ENCODE measurements at places on chromosomes 1 and 21.

GRCh38 chr1:92989936-92990583 is 28.8 kb upstream of the DIPK1A start:
- DNase-seq: no peak

GRCh38 chr1:214510914-214511638 is 40.3 kb downstream of the PTPN14 start:
- DNase-seq: no peak

- no peak for DNase-seq
Observed at GRCh38 chr1:66271904-66272254, 262.1 kb upstream of the SGIP1 start.

- DNase-seq: no peak
Observed at GRCh38 chr1:207654320-207654719, 9.4 kb downstream of the CR1L start.

- DNase-seq: no peak
Observed at GRCh38 chr1:248841702-248842395, 3.8 kb downstream of the ZNF672 start.

GRCh38 chr21:14826630-14827029 is 238.2 kb downstream of the NRIP1 start:
- no peak for DNase-seq

- no peak for DNase-seq
Observed at GRCh38 chr1:168514455-168514854, 29.3 kb downstream of the XCL2 start.

- peak; percentile 40 for DNase-seq
Observed at GRCh38 chr1:109910963-109911798, 532 bp downstream of the CSF1 start.

- DNase-seq: no peak
Observed at GRCh38 chr1:234771642-234772344, 161.8 kb upstream of the IRF2BP2 start.

- no peak for DNase-seq
Observed at GRCh38 chr1:234595899-234596298, 14.1 kb downstream of the IRF2BP2 start.

DNA sequence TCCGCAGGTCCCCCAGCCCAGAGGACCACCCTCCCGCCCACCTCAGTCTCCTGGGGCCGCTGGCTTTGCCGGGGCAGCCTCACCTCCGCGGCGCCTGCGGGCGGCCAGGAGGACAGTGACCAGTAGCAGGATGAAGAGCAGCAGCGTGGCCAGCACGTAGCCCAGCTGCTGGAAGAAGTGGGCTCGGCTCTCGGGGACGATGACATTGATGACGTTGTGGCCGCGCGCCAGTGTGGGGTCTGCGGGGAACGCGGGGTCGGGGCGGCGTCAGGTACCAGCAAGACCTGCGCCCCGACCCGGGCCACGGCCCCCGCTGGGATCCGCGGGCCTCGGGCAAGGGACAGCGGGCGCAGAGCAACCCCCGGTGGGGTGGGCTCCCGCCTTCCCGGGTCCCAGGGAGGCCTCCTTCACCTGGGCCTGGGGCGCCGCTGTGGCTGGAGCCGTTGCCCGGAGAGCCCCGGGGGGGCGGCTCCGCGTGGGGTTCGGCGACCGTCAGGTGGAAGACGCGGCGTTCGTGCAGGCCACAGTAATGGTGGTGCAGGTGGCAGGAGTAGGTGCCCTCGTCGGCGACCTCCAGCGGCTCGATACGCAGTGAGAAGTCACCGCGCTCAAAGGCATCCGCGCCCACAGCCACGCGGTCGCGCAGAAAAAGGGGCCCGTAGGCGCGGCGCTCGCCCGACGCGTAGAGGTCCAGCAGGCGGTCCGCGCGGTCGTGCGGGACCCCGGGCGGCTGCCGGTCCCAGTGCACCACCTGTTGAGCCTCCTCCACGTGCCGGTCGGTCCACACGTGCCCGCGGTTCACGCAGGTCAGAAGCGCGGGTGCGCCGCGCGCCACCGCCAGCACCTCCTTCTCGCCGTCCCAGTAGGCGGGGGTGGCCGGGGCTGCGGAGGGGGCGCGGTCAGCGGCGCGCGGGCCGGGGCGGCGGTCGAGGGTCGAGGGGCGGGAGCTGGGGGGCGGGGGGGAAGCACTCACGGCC is 3.8 kb downstream of the MXRA8 start:
- DNase-seq: peak; percentile 44

GRCh38 chr1:108813326-108813725 is 43.6 kb downstream of the AKNAD1 start:
- DNase-seq: no peak

GRCh38 chr21:36757196-36757595 is 58.3 kb downstream of the SIM2 start:
- no peak for DNase-seq

DNA sequence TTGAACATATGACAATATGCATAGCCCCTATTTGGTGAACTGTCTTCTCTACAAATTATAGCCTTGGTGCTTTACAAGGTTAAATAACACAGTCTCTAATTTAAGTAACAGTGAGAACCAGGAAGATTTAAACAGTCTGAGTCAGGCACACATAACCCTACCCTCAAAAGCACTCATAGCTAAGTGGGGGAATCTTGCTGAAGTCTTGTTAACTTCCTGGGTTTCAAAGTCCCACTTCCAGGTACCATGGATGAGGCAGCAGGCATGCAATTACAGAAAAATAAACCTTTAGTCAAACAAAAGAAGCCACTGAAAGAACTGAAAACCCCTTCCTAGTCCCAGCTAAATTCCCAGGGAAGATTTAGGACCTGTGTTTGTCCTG is 147.6 kb downstream of the PBX1 start:
- DNase-seq: no peak

DNA sequence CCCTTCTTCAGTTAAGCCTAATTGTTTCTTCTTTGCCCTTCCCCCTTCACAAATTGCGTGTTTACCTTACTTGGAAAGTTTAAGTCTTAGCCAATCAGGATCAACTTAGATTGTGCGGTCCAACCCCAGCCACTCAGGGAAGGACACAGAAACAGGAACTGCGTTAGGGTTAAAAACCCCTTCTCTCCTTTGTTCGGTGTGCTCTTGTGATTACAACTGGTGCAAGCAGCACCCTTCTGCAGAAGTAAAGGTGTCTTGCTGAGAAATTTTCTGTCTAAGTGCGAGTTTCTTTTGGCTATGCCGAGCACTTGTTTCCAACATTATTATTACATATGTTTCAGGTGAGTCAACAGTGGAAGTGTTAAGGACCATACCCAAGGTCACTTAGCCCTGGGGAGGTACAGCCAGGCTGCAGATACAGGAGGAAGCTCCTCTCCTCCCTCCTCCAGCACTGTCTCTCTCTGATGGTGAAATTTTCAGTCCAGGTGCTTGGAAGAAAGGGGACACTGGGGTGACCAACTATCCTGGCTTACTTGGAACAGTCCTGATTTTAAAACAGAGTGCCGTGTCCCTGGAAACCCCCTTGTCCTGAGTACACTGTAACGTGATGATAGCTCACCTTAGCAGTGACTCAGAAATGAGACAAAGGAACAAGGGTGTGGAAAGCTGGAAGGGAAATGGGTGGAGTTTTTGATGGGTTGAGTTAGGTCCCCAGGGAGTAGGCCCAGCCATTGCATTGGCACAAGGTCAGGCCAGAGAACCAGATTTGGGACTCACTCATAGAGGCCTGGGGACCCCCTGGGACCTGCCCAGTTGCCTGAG is 68.7 kb upstream of the KLHDC7A start:
- no peak for DNase-seq

- no peak for DNase-seq
Observed at GRCh38 chr1:231576804-231577718, 48.6 kb downstream of the TSNAX start.

GRCh38 chr1:23387494-23387893 is 17.9 kb upstream of the ZNF436 start:
- no peak for DNase-seq

- no peak for DNase-seq
Observed at GRCh38 chr21:44793592-44794374, 7.8 kb downstream of the UBE2G2 start.

GRCh38 chr1:160590488-160590887 is 11.2 kb upstream of the CD84 start:
- DNase-seq: no peak

- no peak for DNase-seq
Observed at GRCh38 chr1:152997901-152998300, 3.6 kb upstream of the SPRR3 start.

DNA sequence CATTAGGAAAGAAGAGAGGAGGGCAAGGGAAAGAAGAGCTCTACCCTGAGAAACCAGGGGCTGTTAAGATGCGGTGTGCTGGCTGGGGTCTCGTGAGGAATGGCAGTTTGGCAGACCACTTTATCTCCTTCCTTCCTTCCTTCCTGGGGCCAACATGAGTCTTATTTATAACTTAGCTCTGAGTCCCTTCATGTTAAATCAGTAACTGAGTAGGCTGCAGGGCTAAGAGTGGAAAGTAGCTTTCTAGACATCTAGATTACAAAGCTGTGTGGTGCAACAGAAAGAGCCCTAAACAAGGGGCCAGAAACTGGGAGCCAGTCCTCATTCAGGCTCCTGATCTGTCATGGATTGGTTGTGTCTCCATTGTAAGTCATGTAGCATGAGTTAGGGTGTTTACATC is 135.4 kb upstream of the DUSP10 start:
- DNase-seq: no peak

DNA sequence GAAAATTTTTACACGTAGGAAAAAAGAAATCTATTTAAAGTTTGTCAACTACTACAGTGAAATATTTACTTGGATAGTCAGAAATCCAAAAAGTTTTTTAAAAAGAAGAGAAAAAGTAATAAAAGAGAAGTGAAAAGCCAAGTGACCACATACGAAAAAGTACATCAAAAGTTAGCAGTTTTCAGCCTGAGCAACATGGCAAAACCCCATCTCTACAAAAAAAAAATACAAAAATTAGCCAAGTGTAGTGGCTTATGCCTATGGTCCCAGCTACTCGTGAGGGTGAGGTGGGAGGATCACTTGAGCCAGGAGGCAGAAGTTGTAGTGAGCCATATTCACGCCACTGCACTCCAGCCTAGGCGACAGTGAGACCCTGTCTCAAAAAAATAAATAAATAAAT is 5.2 kb upstream of the MR1 start:
- DNase-seq: no peak

GRCh38 chr1:162756523-162756922 is 34.0 kb upstream of the HSD17B7 start:
- no peak for DNase-seq

- DNase-seq: no peak
Observed at GRCh38 chr1:209485751-209486150, 97.8 kb upstream of the CAMK1G start.

GRCh38 chr1:240114222-240114621 is 22.5 kb downstream of the FMN2 start:
- DNase-seq: no peak

DNA sequence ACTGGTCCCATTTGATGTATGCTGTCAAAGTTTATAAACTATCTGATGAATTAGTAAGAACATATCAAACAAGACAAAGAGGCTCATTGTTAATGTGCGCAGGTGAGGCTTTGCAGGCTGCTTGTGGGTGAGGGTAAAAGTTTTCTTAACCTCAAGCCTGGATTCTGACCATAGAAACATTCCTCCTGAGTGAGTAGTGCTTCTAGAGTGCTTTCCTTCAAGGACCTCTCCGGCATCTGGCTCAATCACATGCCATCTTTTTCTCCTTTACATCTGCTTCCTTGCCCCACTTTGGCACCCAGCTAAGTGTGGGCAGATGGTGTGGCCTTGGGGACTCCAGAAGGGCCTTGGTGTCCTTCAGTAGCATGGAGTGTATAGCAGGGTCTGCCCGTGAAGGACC is 104.0 kb downstream of the ROR1 start:
- no peak for DNase-seq

GRCh38 chr1:167631386-167631935 is 1.4 kb downstream of the RCSD1 start:
- no peak for DNase-seq

DNA sequence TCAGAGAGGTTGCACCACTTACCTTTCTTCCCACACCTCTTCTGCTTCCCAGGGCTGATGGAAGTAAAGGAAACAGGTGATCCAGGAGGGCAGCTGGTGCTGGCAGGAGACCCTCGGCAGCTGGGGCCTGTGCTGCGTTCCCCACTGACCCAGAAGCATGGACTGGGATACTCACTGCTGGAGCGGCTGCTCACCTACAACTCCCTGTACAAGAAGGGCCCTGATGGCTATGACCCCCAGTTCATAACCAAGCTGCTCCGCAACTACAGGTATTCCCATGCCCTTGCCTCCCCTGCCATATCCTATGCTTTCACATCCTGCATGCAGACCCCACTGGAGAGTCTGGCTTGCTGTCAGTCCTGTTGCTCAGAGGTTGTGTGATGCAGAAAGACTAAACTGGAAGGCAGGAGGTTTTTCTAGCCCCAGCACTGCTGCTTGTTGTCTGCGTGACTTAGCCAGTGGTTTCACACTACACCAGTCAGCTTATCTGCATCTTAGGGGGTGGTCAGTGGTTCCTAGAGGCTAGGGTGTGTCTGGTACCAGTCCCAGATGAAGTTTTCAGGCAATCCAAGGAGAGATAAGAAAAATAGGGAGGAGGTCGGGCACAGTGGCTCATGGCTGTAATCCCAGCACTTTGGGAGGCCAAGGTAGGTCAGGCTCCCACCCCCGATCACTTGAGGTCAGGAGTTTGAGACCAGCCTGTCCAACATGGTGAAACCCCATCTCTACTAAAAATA is 10.2 kb downstream of the RHOC start:
- DNase-seq: no peak

DNA sequence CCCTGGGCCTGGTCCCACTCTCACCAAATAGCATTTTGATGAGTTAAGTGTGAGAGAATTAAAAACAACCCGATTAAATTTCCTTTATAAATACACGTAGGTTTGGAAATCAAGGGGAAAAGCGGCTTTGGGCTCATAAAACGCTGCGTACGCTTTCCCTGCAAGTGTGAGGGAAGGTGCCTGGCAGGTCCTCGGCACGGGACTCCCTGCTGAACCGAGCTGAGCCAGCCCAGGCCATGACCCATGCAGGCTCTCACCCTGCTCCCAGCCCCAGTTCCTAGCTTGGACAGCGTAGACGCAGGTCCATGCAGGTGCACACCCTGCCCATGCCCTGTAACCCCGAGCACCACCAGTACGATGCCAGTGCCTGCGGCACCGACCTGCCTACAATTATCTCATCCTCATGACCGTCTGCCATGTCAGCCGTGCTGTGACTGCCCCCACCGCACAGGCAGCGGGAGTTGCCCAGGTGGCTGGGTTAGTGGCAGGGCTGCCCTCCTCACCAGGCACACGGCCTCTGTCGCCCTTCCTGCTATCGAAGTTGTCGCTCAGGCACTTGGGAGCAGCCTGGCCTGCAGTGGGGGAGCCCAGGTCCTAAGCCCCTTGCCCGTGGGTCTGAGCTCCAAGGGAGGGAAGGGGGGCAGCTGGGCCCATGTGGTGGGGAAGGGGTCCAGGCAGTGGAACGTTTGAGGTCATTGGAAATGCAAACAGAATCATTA is 41.0 kb upstream of the ACTRT2 start:
- peak; percentile 55 for DNase-seq
